Placental epithelial cell (primary cell): ENCODE measurements at places on chromosomes 6 and 20. TPM values are rescaled to one million over a fixed set of nuclear protein-coding genes. Genes with fewer than 3 reads are reported as not detected.

The RAET1E gene
- total RNA-seq: not detected in 2 replicates

The IL20RA gene
- total RNA-seq: not detected in 2 replicates

The SLC22A16 gene
- not detected in 2 replicates for total RNA-seq

The TRIM40 gene
- not detected in 2 replicates for total RNA-seq

The HEY2 gene
- total RNA-seq: not detected in 2 replicates

The ECT2L gene
- total RNA-seq: 0.39 TPM in 1 of 2 replicates, not detected in the other

The RMND1 gene
- total RNA-seq: 26.2 and 45.1 TPM in 2 replicates

The FHL5 gene
- total RNA-seq: not detected in 2 replicates

The PROKR2 gene
- total RNA-seq: not detected in 2 replicates

The ARMC2 gene
- 1.6 and 3.1 TPM in 2 replicates for total RNA-seq

The KCNK16 gene
- not detected in 2 replicates for total RNA-seq

The FAM209B gene
- total RNA-seq: not detected in 2 replicates

The ROMO1 gene
- 148 and 264 TPM in 2 replicates for total RNA-seq

The SMLR1 gene
- total RNA-seq: not detected in 2 replicates

The KCNQ2 gene
- not detected in 2 replicates for total RNA-seq

The CAGE1 gene
- 0.22 TPM in 1 of 2 replicates, not detected in the other for total RNA-seq
